ENCODE measurements at places on chromosomes 11 and 22.

GRCh38 chr22:33044112-33044511, 14.1 kb downstream of the SYN3 start:
- no peak for DNase-seq

DNA sequence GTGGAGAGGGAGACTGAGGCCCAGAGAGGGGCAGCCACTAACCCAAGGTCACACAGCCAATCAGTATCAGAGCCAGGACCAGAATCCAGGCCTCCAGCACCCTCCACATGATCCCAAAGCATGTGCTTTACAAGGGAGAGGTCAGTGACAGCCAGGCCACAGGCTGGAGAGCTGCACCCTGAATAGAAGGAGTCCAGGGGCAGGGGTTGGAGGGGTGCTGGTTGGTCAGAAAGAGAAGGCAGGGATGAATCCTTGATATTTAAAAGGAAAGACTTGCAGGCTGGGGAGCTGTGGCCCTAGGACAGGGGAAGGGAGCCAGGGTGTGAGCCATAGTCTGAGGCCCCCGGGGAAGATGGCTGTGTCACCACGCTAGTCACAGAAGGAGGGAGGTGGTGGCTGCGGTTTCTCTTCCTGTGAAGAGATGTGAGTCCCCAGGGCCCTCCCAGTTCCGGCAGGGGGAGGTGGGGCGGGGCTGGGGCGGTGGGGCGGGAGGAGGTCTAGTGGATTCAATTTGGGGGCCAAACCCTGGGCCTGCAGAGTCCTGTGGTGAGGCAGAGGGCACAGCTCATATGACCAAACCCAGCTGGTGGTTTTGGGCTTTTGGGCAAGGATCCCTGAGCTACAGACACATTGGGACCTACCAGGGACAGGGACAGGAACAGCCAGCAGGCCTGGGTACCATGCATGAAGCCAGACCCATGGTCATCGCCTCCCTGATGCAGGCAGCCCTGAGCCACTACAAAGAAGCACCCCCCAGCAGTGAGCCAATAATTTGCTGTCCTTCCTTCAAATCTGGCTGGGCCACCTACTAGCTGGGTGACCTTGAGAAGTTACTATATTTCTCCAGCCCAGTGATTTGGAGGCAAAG, 14.0 kb downstream of the RAC2 start:
- no peak for DNase-seq

GRCh38 chr11:63937713-63938478, 906 bp upstream of the NAA40 start:
- no peak for DNase-seq

- DNase-seq = no peak
Observed at GRCh38 chr11:623999-624704, 603 bp downstream of the CDHR5 start.

DNA sequence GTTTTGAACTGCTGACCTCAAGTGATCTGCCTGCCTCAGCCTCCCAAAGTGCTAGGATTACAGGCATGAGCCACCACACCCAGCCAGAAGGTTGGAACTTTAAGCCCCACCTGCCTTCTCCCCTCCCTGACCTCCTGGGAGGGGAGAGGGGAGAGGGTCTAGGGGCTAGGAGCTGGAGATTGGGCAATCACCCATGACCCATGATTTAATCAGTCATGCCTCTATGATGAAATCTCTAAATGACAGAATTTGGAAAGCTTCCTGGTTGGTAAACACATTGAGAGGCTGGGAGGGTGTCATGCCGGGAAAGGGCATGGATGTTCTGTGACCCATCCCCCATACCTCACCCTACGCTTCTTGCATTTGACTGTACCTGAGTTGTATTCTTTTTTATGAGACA, 17.1 kb upstream of the TFIP11 start:
- no peak for DNase-seq

GRCh38 chr22:30121960-30122359, 41.7 kb downstream of the HORMAD2 start:
- no peak for DNase-seq

DNA sequence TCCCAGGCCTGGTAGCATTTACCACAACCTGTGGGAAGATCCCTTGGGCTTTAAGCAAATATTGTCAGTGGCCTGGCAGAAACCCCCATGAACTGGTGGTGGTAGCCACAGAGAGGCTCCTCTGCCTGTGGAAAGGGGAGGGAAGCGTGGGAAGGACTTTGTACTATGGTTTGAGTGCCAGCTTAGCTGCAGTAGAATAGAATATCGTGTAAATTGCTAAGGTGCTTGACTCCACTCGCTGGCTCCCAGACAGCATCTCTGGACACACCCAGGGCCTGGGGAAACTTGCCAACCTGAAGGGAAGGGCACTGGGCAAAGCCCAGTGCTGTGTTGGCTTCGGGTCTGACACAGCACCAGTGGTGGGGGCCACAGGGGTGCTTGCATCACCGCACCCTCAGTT, 52.6 kb downstream of the XRRA1 start:
- DNase-seq = no peak

DNA sequence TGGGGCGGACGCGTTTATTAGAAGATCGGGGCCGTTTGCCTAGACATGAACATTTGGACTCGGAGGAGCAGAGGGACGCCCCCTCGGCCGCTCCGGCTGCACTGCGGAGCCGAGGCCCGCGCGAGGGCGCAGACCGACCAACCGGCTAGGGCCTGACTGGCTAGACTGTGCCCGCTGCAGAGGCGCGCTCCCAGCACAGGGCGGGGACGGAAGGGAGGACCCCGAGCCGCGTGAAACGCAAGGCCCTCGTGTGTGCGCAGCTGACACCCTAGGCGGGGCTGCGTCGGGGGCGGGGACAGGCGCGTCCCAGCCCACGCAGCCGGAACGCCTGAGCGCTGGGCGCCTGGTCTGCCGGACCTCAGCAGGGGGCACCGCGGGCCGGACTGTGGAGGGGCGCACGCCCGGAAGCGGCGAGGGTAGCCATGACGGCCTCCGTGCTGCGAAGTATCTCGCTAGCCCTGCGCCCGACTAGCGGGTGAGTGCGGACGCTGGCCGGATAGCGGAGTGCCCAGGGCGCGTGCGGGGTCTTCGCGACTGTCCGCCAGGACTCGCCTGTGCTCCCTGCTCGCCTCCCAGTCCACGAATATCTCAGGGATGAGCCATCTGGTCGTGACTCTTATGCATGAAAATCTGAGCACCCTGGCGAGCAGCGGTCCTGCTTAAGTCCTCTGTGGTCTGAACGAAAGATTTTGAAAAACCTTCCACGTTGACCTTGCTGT, at the start of gene MRPL40:
TSS of gene MRPL40 (plus strand) at position 413 of the 719 bp plus-strand sequence. CDS start at position 423, 10 bp downstream.
- peak; percentile 76 for DNase-seq

GRCh38 chr11:22774716-22775115, 54.9 kb downstream of the SVIP start:
- DNase-seq = no peak

DNA sequence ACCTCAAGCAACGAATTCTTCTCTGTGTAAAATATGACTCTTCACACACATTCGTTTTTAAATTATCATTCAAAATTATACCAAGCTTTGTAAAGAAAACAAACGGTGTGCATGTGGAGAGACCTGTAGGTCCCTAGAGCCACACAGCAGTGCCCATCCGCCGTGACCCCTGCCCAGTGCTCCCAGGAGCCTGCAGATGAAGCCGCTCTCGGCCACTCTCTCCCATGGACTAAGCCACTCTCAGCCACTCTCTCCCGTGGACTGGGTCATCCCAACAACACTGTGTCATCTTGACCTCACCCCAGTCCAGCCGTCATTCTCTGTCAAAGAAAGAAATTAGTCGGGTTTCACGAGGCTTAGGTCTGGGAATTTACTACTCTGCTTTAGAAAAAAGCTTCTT, 391.6 kb downstream of the BRD1 start:
- DNase-seq = no peak

DNA sequence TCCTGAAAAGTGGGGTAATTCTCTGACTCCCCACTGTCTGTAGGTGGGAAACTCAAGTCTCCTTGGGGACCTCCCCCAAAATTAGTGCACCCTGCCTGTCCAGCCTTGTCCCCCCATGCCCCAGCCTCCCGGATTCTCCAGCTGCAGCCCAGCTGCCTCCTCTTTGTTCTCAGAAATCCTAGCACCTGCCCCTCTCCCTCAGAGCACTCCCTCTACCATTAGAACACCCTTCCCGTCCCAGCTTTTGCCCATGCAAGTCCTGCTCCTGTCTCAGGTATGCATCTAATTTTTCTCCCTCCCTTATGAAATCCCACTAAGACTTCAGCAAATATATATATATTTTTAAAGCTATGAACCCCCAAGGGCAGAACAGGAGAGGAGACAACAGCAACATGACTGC, 37.3 kb downstream of the LRFN4 start:
- DNase-seq = no peak

- DNase-seq = peak; percentile 48
Observed at GRCh38 chr11:128859563-128860441, 7.3 kb downstream of the KCNJ1 start.

DNA sequence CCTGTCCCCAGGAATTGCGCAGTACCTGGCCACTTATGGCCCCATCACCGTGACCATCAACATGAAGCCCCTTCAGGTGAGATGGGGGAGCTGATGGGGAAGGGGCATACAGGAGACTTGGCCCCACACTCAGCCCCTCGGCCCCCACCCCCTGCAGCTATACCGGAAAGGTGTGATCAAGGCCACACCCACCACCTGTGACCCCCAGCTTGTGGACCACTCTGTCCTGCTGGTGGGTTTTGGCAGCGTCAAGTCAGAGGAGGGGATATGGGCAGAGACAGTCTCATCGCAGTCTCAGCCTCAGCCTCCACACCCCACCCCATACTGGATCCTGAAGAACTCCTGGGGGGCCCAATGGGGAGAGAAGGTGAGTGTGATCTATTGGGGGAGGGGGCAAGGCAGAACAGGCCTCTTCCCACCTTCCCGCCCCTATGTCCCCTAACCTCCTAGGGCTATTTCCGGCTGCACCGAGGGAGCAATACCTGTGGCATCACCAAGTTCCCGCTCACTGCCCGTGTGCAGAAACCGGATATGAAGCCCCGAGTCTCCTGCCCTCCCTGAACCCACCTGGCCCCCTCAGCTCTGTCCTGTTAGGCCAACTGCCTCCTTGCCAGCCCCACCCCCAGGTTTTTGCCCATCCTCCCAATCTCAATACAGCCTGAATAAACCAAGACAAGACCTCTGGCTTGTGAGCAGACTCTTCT, 3.6 kb downstream of the CTSW start:
- no peak for DNase-seq

DNA sequence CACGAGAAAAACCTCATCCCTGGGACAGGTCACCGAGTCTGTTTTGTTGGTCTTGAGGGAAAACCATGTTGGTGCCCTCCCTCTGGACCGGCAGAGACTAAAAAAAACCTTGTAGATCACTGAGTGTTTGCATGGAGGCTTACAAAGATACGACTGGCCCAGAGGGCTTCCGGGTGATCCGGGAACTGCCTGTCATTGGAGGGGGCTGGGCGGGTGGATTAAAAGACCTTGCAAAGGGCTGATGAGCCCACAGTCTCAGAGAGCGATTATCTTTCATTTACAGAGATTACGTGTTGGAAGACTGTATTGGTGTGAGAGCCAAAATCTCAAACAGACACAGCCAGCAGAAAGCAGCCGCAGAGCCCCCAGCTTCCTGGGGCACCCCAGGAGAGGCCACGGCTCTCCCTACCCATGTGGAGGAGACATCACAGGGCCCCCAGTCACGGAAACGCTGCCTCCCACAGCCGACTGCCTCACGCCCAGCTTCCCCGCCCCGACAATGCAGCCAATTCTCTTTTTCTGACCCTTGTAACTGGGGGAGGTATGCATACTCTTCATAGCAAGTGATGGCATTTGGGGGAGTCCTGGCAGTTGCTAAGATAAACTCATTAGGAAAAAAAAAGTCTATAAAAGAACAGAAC, 426.4 kb downstream of the CTTN start:
- DNase-seq = no peak

GRCh38 chr11:102981324-102981910, 25.9 kb upstream of the MMP13 start:
- no peak for DNase-seq

DNA sequence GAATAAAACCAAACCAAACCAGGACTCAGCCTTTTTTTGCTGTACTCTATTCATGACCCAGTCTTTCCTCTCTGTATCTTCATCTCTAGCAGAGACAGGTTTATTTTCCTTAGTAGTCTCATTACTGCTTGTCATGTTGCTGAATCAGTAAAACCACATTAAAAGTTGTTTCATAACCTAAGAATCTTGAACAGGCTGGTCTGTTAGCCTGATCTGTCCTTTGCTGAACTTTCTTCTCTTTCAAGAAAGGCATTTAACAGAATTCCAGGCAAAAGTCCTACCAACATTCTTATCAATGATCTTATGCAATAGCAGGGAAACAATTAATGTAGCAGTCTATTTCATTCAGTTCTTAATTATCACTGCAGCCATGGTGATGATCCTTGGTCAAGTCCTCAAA, 197.7 kb downstream of the CASP12 start:
- peak; percentile 80 for DNase-seq

DNA sequence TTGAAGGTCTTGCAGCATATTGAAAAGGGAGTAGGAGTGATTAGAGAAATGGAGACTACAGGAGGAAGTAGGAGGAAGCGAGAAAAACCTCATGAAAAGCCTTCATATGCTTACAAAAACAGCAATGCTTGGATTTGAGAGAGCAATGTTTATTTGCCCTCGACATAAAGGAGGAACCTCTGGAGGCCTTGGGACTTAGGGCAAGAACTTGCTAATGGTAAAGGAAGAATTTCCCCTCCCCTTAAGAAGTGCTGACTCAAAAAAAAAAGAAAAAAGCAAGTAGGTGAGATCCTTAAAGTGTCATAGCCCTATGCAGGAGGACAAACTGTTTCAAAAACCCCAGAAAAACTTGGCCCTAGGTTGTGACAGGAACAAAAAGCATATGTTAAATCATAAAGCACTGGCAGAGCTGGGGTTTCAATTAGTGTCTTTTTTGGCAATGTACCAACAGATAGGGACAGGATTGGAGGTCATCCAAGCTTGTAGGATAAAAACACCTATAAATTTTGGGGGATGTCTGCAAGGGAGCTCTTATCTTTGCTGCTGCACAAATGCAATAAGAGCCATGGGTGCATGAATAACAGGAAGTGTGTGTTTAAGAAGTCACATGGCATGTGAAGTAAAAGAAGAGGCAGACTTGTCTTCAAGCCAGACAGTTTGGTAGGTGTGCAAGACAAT, 4.9 kb downstream of the GLYAT start:
- no peak for DNase-seq

DNA sequence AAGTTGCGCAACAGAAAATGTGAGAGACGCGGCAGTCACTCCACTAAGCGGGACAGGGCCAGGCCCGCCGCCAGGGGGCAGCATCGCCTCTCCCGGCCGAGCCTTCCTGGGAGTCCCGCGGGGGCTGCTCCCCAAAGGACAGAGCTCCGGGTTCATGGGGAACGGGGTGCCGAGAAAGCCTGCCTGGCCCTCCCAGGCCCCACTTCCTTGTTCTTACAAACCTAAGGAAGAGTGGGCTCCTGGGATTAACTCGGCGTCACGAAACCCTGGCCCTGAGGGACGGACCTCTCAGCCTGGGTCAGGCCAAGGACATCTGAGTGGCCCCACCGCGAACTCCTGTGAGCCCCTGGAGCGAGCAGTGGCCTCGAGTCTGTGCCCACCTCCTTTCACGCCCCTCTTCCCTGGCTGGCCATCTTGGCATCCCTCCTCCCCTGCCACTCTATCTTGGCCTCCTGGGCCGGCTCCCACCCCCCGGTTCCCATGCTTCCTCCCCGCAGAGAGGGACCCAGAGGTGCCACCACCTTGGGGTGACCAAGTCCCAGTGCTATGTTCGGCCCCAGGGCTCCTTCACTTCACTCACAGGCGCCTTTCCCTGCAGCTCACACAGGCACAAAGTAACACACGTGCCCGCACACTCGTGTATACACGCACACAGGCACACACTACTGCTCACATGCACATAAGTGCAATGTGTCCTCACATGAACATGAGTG, 99.9 kb upstream of the FGF3 start:
- peak; percentile 6 for DNase-seq

- DNase-seq = peak; percentile 87
Observed at GRCh38 chr11:67374571-67375281, 1.3 kb upstream of the CLCF1 start.

Measured in kidney glomerular epithelial cell (primary cell).